ENCODE measurements at places on chromosomes 4 and X.
A peak's percentile ranks its signal among the peaks of the same experiment; 100 is the strongest.

DNA sequence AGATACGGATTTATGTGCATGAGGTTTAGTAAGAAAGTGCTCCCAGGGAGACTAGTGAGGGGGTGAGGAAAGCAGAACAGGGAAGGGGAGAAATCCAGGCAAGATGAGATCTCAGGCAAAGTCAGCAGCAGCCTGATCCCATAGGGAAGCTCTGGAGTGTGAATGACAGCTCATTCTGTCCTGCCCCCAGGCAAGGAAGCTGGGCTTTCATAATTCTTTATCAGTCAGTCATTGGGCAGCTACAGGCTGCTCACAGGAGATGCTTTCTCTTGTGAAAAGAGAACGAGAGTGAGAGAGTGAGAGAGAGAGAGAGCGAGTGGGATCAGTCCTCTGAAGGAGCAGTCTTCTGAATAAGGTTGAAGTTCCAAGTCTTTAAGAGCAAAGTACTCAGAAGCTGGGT lies 48.1 kb downstream of the SRPX start:
- no peak for DNase-seq

DNA sequence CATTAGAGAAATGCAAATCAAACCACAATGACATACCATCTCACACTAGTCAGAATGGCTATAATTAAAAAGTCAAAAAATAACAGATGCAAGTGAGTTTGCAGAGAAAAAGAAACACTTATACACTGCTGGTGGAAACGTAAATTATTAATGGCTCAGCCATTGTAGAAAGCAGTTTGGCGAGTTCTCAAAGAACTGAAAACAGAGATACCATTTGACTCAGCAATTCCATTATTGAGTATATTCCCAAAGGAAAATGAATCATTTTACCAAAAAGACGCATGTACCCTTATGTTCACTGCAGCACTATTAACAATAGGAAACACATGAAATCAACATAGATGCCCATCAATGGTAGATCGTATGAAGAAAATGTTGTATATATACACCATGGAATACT lies 75.0 kb downstream of the NAA11 start:
- no peak for DNase-seq

- DNase-seq = no peak
Measured at GRCh38 chr4:170281027-170281426, 191.3 kb upstream of the AADAT start.

DNA sequence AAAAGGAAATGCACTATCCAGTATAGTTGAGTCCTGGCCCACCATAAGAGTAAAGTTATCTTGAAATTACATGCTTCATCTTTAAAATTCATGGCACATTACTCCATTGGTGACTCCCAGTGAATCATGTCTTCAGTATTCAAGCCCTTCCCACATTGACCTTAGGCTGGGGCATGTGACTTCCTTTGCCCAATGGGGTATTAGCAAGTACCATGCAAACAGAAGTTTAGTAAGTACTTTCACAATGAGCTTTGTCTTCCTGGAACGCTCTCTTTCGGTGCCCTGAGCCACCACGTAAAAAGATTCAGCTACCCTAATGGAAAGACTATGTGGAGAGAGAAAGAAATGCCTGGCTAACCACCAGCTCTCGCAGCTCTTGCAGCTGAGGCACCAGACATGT lies 235.4 kb downstream of the HNRNPD start:
- no peak for DNase-seq

DNA sequence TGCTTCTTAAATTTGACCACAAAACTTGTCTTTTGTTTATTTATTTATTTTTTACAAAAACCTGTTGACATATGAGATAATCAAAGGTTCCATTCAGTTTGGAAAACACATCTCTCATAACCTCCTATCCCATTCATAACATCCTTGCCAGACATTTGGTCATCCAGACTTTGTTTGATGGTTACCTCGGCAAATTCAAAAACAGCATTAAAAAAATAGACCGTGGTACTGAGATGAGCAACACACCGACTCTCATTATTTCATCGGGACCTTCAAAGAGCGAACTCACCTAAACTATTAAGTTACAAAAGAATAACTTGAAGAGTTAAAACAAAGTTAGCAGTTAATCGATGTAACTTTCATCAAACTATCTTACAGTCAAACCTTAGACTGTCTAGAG lies 85.8 kb upstream of the RPS6KA3 start:
- no peak for DNase-seq

- no peak for DNase-seq
Measured at GRCh38 chr4:125781651-125782050, 466.9 kb downstream of the FAT4 start.

DNA sequence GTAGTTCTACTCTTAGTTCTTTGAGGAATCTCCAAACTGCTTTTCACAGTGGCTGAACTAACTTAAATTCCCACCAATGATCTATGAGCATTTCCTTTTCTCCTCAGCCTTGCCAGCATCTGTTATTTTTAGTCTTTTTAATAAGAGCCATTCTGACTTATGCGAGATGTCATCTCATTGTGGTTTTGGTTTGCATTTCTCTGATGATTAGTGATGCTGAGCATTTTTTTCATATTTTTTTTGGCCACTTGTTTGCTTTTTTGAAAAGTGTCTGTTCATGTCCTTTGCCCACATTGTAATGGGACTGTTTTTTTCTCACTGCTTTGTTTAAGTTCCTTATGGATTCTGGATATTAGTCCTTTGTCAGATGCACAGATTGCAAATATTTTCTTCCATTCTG lies 21.5 kb upstream of the PHKA1 start:
- no peak for DNase-seq

- DNase-seq = no peak
Measured at GRCh38 chrX:39195156-39195555, 393.9 kb downstream of the MID1IP1 start.

DNA sequence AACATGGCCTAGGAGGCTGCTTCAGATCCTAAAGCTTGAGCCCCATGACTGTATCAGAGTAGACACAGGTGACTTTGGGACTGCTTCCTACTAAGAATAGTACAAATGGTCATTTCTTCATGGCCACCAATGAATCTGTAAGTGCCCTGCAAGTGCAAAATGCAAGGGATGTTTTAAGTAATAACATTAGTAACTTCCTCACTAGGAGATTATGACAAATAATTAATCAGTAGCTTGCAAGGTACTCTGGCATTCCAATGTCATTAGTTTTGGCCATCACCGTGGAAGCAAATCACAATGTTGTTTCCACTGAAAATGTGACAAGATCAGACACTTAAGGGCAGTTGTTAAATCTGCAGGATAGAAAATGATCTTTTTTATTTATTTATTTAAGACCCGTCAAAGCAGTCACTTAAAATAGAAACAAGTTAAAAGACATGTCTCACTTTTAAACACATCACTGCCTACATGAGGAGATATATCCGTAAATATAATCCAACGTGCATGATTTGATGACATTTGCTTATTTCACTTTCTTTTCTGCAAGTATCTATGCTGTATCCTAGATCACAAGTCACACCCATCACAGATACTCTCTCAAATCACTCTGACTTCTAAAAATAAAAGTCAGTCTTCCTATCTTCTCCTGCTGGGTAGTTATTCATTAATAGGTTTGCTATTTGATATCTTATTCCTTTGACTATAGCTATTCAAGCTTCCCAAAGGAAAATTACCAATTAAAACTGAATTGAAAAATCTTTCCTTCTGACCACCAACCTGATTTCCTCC lies 400.6 kb downstream of the IL15 start:
- DNase-seq = no peak

- DNase-seq = no peak
Measured at GRCh38 chr4:94497690-94498089, 45.9 kb downstream of the PDLIM5 start.

DNA sequence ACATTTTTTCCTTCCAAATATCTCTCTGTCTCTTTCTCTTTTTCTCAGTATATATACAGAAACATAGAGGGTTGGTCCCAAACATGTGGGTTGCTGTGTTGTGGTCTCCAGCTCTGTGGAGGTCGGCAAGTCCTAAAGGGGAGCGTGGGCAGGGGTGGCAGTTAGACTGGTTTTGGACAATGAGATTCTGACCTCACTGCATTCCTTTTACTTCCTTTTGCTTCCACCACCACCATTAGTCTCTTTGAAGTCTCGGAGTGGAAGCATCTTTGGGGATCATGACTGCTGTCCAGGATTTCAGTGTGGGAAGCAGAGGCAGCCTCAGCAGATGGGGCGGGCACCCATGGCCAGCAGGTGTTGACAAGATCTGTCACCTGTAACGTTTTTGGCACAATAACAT lies 1091.8 kb downstream of the RAPGEF2 start:
- no peak for DNase-seq

DNA sequence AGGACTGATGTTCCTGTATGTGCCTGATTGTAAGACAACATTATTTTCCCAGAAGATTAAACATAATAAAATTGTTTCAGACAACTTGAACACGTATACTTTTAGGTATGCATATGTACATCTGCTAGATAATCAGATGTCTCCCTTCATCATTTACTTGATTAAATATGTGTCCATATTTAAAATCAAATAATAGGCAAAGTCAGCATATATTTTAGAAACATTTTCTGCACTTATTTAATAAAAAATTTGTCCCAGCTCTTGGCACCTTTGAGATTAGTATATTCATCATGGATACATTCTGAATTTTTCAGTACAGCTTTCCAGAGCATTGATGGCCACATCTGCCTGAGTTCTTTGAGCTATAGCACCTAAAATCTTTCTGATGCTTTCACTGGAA lies 106.0 kb downstream of the ARHGAP10 start:
- DNase-seq = no peak

DNA sequence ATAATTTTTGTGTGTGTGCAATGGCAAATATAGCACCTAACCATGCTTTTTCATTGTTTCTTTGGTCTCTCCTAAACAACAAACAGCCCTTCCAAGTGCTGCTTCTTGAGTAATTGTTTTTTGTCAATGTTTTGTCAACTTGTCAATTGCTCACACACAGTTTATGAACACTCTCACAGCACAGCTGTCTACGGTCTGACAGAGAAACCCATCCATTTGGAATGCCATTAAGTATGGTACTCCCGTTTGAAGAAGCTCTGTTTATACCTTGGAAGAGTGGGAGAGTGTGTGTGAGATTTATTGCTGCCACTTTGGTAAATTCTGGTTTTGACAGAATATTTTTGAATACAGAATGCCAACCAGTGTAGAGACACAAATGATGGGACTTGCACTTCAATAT lies 254.6 kb downstream of the LDB2 start:
- no peak for DNase-seq

DNA sequence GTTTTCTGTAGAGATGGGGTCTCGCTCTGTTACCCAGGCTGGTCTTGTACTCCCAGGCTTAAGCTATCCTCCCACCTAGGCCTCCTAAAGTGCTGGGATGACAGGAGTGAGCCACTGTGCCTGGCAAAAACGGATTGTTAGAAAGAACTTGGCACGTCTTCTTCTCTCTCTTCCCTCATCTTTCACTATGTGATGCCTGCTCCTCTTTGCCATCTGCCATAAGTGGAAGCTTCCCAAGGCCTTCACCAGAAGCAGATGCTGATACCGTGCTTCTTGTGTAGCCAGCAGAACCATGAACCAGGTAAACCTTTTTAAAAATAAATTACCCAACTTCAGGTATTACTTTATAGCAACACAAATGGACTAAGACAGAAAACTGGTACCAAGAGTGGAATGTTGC lies 36.9 kb upstream of the HUWE1 start:
- no peak for DNase-seq

DNA sequence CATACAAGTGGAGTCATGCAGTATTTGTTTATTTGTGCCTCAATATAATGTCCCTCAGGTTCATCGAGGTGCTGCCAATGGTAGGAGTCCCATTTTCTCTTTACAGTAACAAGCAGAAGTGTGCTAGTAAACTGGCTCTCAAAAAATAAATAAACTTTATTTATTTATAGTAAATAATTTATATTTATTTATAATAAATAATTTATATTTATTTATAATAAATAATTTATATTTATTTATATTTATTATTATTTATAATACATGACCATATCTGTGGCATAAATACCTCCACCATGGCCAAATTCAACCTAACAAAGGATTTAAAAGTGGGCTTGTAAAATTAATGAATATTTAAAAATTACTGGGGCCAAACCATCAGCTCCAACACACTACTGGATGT lies 464.9 kb upstream of the NWD2 start:
- DNase-seq = no peak

GRCh38 chr4:159158985-159159384 lies 56.1 kb downstream of the RAPGEF2 start:
- DNase-seq = no peak

GRCh38 chr4:76758290-76758882 lies 139.6 kb downstream of the SOWAHB start:
- peak; percentile 79 for DNase-seq

- DNase-seq = no peak
Measured at GRCh38 chrX:70046978-70047377, 2.8 kb downstream of the AWAT2 start.

GRCh38 chr4:187286525-187286924 lies 562.9 kb upstream of the FAT1 start:
- no peak for DNase-seq

GRCh38 chrX:28312965-28313364 lies 274.3 kb upstream of the IL1RAPL1 start:
- no peak for DNase-seq

DNA sequence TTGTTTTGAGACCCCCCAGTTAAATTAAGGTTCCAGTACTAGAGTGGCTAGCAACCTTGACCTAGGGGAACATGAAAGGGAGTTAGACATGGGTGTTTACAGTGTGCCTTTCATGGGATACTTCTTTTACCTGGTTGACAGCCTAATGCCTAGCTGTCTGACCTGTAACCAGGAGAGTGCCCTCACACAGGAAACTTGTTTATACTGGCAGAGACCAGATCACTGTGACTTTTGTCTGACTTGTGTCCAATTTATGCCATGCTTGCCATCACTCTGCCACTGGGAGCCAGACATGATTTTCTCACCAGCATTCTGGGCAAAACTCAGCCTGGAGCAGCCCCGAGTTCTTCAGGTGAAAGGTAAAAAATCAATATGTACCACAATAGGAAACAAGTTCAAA lies 305.9 kb downstream of the CHIC1 start:
- DNase-seq = no peak

GRCh38 chr4:57333684-57334083 lies 223.5 kb upstream of the IGFBP7 start:
- DNase-seq = no peak

DNA sequence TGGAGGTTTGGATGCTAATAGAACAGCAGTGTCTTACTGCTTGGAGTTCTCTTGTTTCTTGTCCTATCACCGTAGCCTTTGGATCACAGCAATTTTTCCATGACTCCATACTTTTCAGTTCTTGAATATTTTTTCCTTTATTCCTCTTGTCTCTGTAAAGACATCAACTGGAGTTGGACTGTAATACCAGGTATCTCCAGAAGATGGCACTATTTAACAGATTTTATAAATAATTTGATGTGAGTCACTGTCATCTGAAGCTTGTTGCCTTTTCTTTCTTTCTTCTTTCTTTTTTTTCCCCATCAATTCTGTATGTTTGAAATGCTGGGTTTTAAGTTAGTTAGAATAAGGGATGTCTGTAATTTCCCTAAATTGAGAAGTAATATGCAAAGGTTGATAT lies 24.1 kb downstream of the HPRT1 start:
- DNase-seq = peak; percentile 65

DNA sequence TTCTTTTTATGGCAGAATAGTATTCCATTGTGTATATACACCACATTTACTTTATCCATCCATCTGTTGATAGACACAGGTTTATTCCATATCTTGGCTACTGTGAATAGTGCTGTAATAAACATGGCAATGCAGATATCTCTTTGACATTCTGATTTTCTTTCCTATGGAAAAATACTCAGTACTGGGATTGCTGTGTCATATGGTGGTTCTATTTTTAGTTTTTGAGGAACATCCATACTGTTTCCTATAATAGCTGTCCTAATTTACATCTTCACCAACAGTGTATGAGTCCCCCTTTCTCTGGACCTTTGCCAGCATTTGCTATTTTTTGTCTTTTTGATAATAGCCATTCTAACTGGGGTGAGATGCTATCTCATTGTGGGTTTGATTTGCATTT lies 73.5 kb downstream of the GPAT3 start:
- DNase-seq = no peak
